ENCODE measurements at places on chromosomes 1 and 21. TPM values are rescaled to one million over a fixed set of nuclear protein-coding genes. Genes with fewer than 3 reads are reported as not detected.

TRIM17 gene
- 0.23 TPM for total RNA-seq

FAAH gene
- total RNA-seq, result 48.1 TPM

OR2L13 gene
- total RNA-seq, result not detected

IL20 gene
- total RNA-seq, result not detected

UCK2 gene
- total RNA-seq, result 27.2 TPM

LCE1A gene
- not detected for total RNA-seq

MAB21L3 gene
- not detected for total RNA-seq

VANGL1 gene
- total RNA-seq, result 11.7 TPM

EVA1C gene
- 34.8 TPM for total RNA-seq

FCRL5 gene
- 0.14 TPM for total RNA-seq

TMPRSS15 gene
- not detected for total RNA-seq

S100A3 gene
- total RNA-seq, result not detected

CALML6 gene
- total RNA-seq, result 0.32 TPM

TNFAIP8L2 gene
- 4.6 TPM for total RNA-seq

HCRTR1 gene
- not detected for total RNA-seq

SPRR2G gene
- total RNA-seq, result not detected

BATF3 gene
- 4.2 TPM for total RNA-seq

ASPM gene
- 1.3 TPM for total RNA-seq

SLC1A7 gene
- total RNA-seq, result 21.1 TPM

SLC25A34 gene
- 10.1 TPM for total RNA-seq

ITPKB gene
- total RNA-seq, result 30.6 TPM

ARHGEF10L gene
- 53.0 TPM for total RNA-seq

S100A5 gene
- not detected for total RNA-seq

LCE1D gene
- total RNA-seq, result not detected

POLR3GL gene
- total RNA-seq, result 28.3 TPM

HOOK1 gene
- total RNA-seq, result 29.5 TPM

PLPPR4 gene
- 2.2 TPM for total RNA-seq

PNRC2 gene
- 153 TPM for total RNA-seq
